Jurkat, Clone E6-1 (cell line): ENCODE measurements at places on chromosomes 7 and 10.

GRCh38 chr10:50604049-50604640 lies 19.6 kb downstream of the SGMS1 start:
- no peak for DNase-seq

- DNase-seq: no peak
Observed at GRCh38 chr7:20188567-20188966, 28.6 kb downstream of the MACC1 start.

GRCh38 chr10:47291682-47292081 lies 8.3 kb upstream of the GDF10 start:
- DNase-seq: no peak

- DNase-seq: peak; percentile 99
Observed at GRCh38 chr7:134031835-134032617, 95.1 kb upstream of the LRGUK start.

GRCh38 chr7:134255814-134256213 lies 60.9 kb downstream of the SLC35B4 start:
- no peak for DNase-seq

GRCh38 chr10:28253169-28253785 lies 49.6 kb downstream of the MPP7 start:
- no peak for DNase-seq

GRCh38 chr10:69866688-69867461 lies 65.2 kb downstream of the COL13A1 start:
- DNase-seq: no peak
